ENCODE measurements at places on chromosomes 1 and 21. TPM values are rescaled to one million over a fixed set of nuclear protein-coding genes. Genes with fewer than 3 reads are reported as not detected.

The IL10 gene
- 0.68 TPM for total RNA-seq

The CSF3R gene
- 13.7 TPM for total RNA-seq

The ARHGEF10L gene
- 166 TPM for total RNA-seq

The NBPF10 gene
- total RNA-seq, result 4.2 TPM

The E2F2 gene
- total RNA-seq, result 0.52 TPM

The PCBP3 gene
- 7.1 TPM for total RNA-seq

The CHI3L1 gene
- 8.8 TPM for total RNA-seq

The EMC1 gene
- total RNA-seq, result 54.6 TPM

The AJAP1 gene
- 5.7 TPM for total RNA-seq

The PTGER3 gene
- 6.0 TPM for total RNA-seq

The SELL gene
- total RNA-seq, result 3.5 TPM

The KLF17 gene
- not detected for total RNA-seq

The CLEC20A gene
- total RNA-seq, result not detected

The CFAP107 gene
- total RNA-seq, result not detected

The FCRL5 gene
- total RNA-seq, result 3.8 TPM

The CFHR1 gene
- total RNA-seq, result 2.3 TPM

The GRIK1 gene
- total RNA-seq, result 0.49 TPM

The LCE1E gene
- total RNA-seq, result not detected

The TMEM51 gene
- 38.8 TPM for total RNA-seq

The FMOD gene
- 59.0 TPM for total RNA-seq

The ZNF697 gene
- total RNA-seq, result 4.6 TPM

The LIN28A gene
- not detected for total RNA-seq

The LYST gene
- total RNA-seq, result 66.1 TPM

The ZNF593OS gene
- total RNA-seq, result not detected

The COL8A2 gene
- 8.0 TPM for total RNA-seq

The PLA2G2F gene
- total RNA-seq, result 19.2 TPM

The FMO3 gene
- total RNA-seq, result 0.65 TPM

The PROX1 gene
- total RNA-seq, result 3.0 TPM

The CD84 gene
- total RNA-seq, result 7.7 TPM

The CCDC185 gene
- not detected for total RNA-seq

The IRF2BP2 gene
- 118 TPM for total RNA-seq

The TEX38 gene
- 0.39 TPM for total RNA-seq

The PRAMEF27 gene
- not detected for total RNA-seq

The LCE1A gene
- not detected for total RNA-seq

The FUCA1 gene
- 72.3 TPM for total RNA-seq

Data from ureter (tissue), 1 donor.